SK-N-MC (cell line): ENCODE measurements at places on chromosomes 2 and 18.

DNA sequence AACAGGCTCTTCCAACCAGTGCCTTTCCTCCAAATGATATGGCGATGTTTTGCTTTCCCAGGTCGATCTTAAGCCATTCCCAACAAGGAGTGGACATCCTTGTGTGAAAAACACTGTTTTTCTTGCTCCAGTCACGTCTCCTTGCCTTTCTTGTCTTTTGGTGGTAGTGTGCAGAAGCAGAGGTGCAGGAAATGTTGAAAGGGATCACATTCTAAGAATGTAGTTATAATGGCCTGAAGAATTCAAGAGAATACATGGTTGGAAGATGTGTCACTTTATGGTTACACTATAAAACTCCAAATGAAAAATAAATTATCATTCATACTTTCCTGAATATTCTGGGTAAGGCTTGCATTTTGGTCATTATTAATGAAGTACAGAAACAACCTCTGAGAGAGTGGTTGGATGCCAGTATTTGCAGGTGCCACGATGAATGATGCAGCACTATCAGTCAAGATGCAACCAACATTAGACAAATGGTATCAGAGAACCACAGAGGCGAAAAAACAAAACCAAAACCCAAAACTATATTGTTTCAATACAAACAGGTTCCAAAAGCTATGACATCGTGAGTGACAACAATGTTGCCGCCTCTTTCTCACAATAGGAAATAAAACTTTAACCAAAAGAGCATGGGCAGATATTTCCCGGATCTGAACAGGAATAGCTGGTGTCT lies 27.5 kb upstream of the POLE4 start:
- DNase-seq: no peak

DNA sequence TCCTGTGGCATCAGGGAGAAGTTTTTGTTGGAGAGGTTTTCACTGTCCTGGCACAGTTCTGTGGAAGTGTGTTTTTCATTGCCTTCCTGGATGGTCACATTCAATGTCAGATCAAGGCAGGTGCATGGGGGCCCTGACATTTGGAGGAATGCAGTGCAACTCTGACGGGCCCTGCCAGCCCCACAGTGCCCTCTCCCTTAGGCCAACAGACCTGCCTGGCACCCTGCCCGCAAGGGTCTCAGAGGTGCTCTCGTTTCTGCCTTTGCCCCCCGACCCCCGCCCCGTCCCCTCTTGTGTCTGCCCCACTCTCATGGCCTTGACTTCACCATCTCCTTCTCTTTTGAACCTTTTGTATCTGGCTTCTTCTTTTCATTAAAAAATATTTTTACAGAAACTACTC lies 257.2 kb upstream of the HDAC4 start:
- no peak for DNase-seq

DNA sequence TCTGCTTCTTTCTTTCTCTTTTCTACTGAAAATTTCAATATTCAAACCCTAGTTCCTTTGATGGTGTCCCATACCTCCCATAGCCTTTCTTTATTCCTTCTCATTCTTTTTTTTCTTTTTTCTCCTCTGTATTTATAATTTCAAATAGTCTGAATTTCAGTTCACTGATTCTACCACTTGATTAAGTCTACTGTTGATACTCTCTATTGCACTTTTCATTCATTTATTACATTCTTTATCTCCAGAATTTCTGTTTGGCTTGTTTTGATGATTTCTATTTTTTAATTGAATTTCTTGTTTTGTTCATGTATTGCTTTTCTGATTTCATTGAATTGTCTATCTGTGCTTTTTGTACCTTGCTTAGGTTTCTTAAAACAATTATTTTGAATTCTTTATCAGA lies 111.9 kb upstream of the VRK2 start:
- DNase-seq: no peak

DNA sequence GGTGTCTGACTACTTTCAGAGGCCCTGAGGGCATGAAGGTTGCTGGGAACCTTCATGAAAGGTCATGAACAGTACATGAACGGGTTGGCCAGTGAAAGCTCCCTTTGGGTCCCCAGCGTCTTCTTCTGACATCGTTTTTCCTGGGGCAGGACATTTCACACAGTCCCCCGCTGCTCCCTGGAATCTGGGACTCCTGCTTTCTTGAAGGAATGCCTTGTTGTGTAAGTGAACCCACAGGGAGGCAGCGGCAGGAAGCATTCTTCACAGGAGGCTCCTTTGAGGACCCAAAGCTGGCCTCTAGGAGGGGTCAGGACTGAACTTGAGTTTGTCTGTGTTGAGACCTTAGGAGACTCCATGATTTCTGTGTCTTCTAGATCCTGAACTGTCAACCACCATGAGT lies 144.3 kb downstream of the KCNE4 start:
- no peak for DNase-seq

GRCh38 chr2:26880161-26880560 lies 32.2 kb downstream of the DPYSL5 start:
- DNase-seq: no peak

DNA sequence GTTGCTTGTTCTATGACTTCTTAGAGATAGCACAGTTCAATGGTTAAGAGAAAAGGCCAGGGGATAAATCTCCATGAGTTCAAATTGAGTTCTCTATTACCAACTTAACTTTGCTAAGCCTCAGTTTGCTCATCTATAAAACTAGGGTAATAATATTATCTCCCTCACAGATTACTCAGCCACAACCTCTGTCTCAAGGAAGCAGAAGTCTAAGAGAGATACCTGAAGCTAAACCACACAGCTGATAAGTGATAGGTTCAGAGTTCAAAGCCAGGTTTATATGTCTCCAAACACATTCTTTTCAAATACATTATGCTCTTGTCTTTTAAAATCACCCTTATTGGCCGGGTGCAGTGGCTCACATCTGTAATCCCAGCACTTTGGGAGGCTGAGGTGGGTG lies 287.7 kb downstream of the NBAS start:
- DNase-seq: no peak

DNA sequence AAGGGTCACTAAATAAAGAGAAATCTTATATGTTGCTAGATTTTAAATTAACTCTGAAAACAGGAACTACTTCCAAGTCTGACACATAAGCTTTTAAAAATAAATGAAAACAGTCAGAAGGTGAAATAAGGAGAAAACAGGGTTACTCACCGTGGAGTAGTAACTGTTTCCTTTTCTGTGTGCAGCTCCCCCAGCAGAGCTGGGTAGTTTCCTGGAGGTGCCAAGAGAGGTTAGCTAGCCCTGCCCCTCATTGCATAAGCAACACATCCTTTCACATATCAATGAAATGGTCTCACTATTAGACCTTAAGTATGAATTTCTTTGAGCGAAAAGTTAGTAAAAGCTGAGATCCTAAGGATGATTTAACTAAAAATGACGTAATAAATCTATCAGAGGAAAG lies 54.0 kb upstream of the GPR75 start:
- DNase-seq: no peak

GRCh38 chr2:20092226-20092900 lies 40.9 kb upstream of the LAPTM4A start:
- no peak for DNase-seq

- no peak for DNase-seq
These were observed 20.0 kb upstream of the MEIS1 start for GRCh38 chr2:66414896-66415295.

- no peak for DNase-seq
These were observed 401.9 kb downstream of the LRP1B start for GRCh38 chr2:141728886-141729285.

DNA sequence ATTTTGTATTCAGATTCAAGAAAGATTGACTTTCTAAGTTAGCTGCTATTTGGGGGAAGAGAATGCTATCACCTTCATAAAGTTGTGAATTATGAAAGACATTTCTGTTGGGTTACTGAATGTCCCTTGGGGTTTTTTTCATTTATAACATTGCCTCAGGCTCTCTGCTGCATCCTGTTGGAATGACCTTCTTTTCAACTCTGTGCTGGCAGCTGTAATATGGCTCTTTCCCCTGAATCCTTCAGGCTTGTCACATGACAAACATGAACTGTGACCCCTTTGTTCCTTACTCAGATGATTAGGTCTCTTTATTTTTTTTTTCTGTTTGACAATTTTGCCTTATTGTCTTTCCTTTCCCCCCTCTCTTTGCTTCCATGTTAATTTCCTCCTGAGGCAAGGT lies 159.8 kb downstream of the TAF4B start:
- no peak for DNase-seq

GRCh38 chr2:223989206-223989855 lies 32.1 kb downstream of the MRPL44 start:
- no peak for DNase-seq

DNA sequence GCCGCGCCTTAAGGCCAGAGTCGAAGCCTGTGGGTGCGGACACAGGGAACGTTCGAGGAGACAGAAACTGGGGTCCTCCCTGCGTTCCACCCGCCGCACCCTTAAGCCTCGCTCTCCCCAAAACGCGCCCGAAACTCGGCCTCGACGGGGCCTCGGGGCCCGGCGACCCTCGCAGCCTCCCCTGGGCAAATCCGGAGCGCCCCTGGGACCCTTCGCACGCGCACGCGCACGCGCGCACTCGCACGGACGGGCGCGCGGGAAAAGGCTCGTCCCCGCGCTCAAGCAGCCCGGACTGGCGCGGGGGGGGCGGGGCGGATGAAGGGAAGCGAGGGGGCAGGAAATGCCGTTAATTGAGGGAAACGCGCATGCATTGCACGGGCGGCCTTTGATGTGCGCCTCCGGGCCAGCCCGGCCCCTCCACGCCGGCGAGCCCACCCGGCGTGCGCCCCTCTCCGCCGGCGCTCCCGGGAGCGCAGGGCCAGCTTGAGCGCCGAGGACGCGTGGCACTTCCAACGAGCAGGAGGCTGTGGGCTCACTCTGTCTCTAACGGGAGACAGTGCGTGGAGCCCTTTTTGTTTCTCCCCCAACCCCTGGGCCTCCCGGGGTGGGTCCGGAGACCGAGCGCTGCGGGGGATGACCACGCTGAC lies 5.4 kb upstream of the SALL3 start:
- DNase-seq: no peak

GRCh38 chr2:191748059-191748461 lies 70.1 kb downstream of the NABP1 start:
- no peak for DNase-seq

GRCh38 chr2:8148260-8149006 lies 533.4 kb upstream of the ID2 start:
- DNase-seq: no peak

- no peak for DNase-seq
These were observed 1.6 kb downstream of the KANSL1L start for GRCh38 chr2:210169516-210170195.

GRCh38 chr2:127011796-127012195 lies 95.2 kb downstream of the BIN1 start:
- no peak for DNase-seq

DNA sequence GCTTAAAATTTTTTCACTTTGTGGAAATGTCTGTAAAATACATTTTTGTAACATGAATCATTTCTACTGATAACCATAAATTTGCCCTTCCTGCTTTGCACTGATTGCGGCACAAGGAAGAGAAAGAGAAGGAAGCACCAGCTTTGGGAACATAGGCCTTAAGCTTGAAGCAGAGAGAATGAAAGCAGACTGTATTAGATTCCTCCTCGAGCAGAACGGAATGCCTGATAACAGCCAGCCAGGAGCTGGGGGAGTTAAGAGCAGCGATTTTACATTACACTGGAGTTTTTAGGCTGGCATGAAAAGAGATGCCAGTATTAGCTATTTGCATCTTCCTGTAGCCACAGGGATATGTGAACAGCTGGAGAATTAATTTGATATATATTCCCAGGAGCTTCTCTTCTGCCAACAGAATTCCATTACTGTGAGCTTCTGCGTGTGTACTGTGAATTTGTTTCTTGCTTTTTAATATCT lies 33.5 kb downstream of the CRIM1 start:
- peak; percentile 32 for DNase-seq

- DNase-seq: no peak
These were observed 13.5 kb upstream of the GRHL1 start for GRCh38 chr2:9937968-9938367.

DNA sequence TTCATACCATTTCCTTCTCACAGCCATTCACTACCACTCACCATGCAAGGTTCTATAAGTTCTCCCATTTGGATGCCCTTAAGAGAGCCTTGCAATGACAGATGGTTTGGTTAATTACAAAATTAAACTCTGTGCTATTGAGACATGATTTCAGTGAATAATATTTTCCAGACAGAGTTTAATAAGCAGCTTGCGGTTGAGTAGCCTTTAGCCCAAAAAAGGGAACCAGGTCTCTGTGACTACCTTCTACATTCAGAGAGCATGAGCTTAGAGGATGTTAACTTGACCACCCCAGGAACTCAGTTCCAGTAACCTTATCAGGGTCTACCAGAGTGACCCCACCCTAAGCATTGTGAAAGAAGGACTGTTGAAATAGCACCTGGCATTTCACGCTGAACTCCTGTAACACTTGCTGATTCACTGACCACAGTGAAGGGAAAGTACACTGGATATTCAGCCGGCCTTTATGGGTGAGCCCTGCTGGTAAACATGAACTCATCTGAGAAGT lies 1173.1 kb upstream of the ZEB2 start:
- DNase-seq: no peak

GRCh38 chr2:159798376-159798725 lies 343 bp upstream of the CD302 start:
- no peak for DNase-seq

- DNase-seq: no peak
These were observed 21.3 kb upstream of the CD28 start for GRCh38 chr2:203685081-203685621.

DNA sequence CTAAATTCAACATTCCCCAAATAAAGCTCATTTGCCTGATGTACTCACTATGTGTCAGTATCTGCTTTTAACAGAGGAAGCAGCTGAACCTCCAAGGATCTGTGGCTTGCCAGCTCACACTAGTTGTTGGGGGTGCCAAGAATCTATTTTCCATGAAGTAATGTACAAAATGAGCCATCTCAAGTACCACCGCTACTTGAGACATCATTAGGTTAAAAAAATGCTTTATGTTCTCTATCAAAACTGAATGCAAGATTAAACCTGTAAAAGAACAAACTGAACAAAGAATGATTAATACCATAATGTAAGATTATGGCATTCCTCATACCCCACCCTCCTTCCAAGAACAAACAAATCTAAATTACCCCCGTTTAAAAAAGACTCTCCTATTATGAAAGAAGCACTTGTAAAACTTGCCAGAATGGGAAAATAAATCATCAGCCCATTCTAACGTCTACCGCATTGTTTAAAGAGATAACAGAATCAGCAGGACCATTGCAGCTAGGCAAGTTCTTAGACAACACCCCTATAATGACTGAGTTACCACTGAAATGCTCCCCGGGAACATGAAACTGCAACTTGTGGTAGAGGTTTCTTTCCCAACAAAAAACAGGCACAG lies 471.6 kb downstream of the DLGAP1 start:
- DNase-seq: no peak

GRCh38 chr18:68728081-68728700 lies 13.3 kb upstream of the TMX3 start:
- no peak for DNase-seq

DNA sequence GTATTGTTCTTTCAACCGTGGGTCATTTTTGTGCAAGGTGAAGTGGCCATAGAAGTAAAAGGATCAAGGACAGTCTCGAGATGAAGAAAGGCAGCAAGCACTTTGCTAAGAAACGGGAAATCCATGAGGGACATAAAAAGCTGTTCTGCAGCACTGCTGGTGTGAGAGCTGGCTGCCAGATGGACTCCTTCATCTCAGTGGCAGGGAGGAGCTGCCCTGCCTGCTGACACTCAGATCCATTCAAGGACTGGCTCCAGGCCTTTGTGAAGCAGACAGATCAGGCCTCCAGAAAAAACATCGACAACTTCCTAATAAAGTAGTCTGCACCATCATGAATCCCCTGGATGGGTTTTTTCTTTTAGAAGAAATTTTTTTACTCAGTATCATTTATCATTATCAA lies 29.5 kb downstream of the RMC1 start:
- no peak for DNase-seq

GRCh38 chr18:39313992-39314391 lies 1748.4 kb upstream of the CELF4 start:
- DNase-seq: no peak

GRCh38 chr2:8452979-8453903 lies 228.6 kb upstream of the ID2 start:
- no peak for DNase-seq
